NCI-H1417 (cell line): ENCODE measurements at places on chromosomes 4 and X.

- DNase-seq: peak; percentile 89
Observed at GRCh38 chr4:2041239-2042130, 17.6 kb upstream of the NAT8L start.

DNA sequence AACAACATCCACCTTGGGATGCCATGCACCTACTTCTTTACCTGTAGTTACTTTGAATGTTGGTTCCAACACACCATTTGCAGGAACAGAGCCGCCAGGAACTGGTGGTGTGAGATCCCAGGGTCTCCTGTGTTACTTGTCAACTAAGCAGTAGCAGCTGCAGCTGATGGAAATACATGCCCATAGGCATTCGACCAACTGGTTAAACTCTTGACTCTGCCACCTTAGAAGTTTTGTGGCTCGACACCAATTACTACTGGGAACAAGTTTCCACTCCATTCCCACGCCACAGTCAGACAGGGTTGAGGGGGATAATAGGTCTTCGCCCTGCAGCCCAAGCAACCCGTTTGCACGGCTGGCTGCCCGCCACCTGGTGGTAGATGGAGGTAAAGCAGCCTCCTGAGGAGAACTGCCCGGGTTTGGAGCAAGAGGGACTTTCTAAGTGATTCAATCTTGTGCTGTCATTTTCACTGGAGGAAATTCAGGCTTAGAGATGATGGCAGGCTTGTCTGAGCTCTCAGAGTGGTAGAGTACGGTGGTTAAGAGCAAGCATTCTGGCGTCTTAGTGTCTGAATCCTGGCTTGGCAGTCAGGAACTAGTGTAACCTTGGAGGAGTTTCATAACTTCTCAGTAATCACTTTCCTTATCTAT is 119.1 kb upstream of the TRIM2 start:
- peak; percentile 35 for DNase-seq

DNA sequence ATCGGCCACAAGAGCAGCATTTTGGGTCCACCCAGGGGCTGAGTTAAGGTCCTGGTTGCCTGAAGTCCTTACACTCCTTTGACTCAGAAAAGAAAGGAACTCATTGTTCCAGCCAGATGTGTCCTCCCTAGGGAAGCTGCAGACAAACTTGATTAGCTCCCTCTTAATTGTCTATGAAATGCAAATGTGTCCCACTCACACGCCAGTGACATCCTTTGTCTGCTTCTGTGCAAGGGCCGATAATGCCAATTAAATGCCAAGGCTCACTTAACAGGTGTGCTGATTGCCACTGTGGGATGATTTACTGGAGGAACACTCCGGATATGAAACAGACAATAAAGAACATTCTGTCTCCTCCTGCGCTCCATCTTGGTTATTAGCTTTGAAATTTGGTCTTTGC is 332.9 kb upstream of the CPEB2 start:
- DNase-seq: peak; percentile 42

- peak; percentile 72 for DNase-seq
Observed at GRCh38 chrX:19799319-19800182, 87.8 kb downstream of the SH3KBP1 start.

DNA sequence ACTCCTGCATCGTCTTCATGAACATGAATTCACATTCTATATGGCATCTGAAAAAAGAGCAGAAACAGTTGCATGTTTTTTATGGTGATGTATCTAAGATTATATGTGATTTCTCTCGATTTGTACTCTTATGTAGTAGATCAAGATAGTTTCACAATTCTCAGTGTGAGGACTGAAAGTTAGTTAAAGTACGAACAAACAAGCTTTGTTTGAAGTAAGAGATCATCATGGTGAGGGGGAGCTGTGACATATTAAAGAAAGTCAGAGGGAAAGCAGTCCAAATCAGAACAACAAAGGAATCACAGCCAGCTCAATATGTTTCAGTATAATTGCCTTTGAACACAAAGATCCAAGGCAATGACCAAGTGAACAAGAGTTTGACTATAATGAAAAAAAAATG is 1140.6 kb downstream of the SH3BGRL start:
- no peak for DNase-seq

GRCh38 chr4:37830640-37831039 is 4.2 kb downstream of the PGM2 start:
- peak; percentile 36 for DNase-seq

DNA sequence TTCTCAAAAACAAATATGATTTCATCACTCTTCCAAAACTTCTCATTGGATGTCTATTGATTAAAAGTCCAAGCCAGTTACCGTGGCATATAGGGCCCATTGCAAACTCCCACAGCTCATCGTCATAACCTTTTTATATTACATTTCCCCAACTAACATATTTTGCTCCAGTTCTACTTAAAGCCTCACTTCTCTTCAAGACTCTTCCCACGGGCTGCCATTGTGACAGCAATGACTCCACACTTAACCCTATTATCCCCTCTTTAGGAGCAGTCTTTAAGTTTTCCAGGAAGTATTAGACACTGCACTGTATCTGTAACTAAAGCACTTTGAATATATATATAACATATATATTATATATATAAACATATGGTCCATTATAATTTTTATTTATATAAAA is 44.5 kb downstream of the DTHD1 start:
- no peak for DNase-seq

- DNase-seq: peak; percentile 69
Observed at GRCh38 chrX:115560211-115560977, 580 bp upstream of the PLS3 start.

- no peak for DNase-seq
Observed at GRCh38 chr4:93617606-93618005, 210.9 kb upstream of the ATOH1 start.

DNA sequence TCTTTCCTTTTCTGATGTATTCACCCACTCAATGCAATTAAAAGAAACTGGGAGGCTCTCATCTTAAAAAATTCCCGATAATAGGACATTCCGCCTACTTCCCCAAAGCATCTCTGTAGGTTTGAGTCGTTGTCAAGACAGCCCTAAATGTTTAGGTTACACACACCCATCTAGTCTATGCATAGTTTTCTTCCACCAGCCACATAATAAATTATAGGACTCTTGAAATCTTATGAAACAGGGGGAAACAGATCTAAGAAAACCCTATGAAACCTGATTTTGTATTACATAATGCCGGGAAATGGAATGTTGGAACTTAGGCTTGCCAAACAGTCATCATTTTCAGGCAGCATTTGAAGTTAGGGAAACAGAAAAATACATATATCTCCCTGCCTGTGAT is 150.0 kb downstream of the PRKX start:
- no peak for DNase-seq

- no peak for DNase-seq
Observed at GRCh38 chrX:64456828-64457227, 61.6 kb upstream of the MTMR8 start.

DNA sequence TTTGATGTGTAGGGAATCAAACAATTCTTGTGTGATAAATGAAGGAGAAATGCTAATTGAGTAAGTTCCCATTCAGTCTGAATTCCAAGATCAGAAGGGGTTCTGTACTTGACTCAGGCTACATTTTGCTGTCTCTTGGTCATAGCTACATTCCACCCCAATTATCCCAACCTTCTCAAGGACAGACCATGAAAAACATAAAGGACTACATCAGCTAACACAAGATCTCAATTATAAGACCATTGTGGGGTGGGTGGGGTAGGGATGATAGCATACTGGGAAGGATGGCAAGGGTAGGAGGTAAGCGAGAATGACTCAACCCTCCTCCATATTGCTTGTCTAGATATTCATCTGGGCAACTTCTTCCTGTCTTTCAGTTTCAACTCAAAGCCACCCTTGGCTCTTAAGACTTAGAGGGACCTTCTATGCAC is 87.4 kb upstream of the ETNPPL start:
- DNase-seq: no peak

DNA sequence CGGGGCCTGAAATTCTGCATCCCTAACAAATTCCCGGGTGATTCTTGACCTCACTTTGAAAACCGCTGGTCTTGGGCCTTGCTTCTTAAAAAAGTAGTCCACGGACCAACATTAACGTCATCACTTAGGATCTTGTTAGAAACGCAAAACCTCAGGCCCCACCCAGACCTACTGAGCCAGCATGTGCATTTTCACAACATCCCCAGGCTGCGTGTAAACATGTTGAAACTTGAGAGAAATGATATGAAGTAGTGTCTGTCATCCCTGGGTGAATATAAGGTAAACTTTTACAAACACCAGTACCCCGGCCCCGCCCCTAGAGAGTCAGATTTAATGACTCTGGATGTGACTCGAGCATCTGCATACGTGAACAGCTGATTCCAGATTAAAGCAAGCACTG is 33.7 kb downstream of the SORBS2 start:
- no peak for DNase-seq

DNA sequence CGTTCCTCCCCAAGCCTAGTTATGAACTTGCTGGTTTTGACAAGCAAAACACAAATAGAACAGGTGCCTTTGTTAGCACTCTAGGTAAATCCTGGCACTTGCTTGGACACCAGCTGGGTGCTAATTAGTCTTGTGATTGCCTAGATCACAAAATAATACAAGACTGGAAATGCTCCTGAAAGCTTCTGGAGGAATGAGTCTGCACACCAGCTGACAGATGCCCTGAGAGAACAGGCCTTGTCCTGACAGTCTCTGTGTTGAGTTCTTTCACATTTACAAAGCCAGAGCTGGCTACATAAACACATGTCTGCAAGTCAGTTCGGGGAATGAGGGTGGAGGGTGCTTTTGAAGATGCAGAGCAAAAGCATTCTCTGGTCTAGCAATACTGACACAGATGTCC is 93.8 kb downstream of the ELOVL6 start:
- DNase-seq: peak; percentile 28

- DNase-seq: no peak
Observed at GRCh38 chr4:129747756-129748155, 651.8 kb downstream of the C4orf33 start.

DNA sequence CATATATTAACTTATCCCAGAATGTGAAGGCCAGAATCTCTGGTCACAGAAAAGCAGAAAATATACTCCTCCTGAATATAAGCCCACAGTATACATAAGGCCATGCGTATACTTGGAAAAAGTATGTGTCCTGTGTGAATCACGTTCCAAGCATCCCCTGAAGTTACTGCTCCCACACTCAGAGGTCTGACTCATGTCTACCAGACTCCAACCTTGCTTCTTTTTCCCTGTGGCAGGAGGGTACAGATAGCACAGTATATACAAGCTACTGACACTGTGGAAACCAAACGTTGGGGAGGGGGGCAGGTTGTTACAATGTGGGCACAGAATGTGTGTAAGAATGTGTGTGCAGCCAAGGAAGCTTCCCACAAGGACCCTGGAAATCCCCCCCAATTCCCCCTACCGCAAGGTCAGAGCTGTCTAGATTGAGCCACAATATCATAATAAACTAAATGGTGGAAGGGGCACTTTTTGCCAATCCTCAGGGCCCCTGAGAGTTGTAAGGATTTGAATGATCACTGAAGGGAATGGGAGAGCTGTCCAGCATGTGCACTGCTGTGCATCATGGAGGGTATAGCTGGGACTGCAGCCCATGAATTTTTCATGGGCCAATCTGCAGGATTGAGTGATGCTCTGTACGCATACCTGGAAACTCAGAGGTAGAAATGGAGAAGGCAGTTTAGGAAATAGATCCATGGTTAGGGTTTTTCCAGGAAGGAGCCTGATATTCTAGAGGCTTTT is 7.4 kb upstream of the RELL1 start:
- DNase-seq: no peak

DNA sequence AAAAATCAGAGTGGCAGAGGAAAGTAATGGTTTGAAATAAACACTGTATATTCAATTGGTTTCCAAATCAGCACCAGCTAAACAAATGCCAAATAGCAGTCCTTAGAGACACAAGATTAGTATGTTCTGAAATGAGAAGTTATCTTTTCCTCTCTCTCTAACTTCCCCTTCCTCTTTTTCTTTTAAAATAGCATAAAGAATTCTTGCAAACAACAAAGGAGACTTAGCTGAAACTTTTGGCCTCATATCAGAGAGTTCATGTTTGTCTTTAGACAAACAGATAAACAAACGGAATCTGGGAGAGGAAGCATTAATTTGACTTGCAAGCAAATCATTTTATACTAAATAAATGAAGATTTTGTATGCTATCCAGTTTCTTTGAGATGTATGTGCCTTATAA is 399.0 kb downstream of the GBA3 start:
- no peak for DNase-seq

DNA sequence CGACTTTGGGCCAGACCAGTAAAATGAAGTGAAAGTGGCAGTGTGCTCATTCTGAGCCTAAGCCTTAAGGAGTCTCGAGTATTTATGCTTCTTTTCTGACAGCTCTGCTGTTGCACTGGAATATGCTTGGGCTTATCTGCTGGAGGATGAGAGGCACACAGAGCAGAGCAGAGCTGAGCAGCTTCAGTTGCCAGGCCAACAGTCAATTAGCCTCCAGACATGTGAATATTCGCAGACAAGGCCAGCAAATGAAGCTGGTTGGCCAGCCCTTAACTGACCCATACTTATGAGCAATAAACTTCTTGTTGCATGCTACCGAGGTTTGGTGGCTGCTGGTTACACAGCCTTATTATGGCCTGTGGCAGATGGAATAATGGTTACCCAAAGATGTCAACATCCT is 203.0 kb upstream of the GEMIN8 start:
- peak; percentile 29 for DNase-seq

GRCh38 chr4:147787204-147787603 is 55.3 kb downstream of the ARHGAP10 start:
- DNase-seq: no peak

GRCh38 chr4:54152846-54153600 is 53.1 kb downstream of the GSX2 start:
- no peak for DNase-seq

GRCh38 chrX:21946925-21947641 is 6.6 kb downstream of the SMS start:
- DNase-seq: no peak

- DNase-seq: no peak
Observed at GRCh38 chrX:1578511-1579173, 12.8 kb upstream of the AKAP17A start.
